ENCODE measurements at places on chromosomes 4 and X. TPM values are rescaled to one million over a fixed set of nuclear protein-coding genes. Genes with fewer than 3 reads are reported as not detected.

The OCIAD2 gene
- polyA plus RNA-seq = 235 TPM

GRCh38 chrX:136086521-136086920 is 60.8 kb upstream of the FHL1 start:
- no peak overlapping the region for H3K4me3 ChIP-seq
- no peak overlapping the region for H3K27ac ChIP-seq
- H3K27me3 ChIP-seq = no peaks in the 10 kb centered on the region
- no peaks in the 10 kb centered on the region for H3K4me1 ChIP-seq
- H3K36me3 ChIP-seq = no peaks in the 10 kb centered on the region

DNA sequence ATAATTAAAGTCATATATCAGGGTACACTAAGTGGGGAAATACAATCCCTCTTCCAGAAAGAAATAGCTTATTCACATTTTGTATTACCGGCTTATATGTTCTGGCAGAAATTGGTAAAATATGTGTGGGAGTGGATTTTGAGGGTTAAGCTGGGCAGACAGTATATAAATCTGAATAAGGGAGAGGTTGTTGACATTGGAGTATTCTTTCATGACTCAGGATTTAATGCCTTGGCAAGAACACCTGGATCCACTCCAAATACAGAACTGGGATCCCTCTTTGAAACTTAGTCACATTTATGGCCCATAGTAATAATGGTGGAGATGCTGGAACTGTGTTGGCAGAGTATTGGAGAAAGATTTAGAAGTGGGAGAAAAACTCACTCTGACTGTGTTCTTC is 54.3 kb upstream of the TET2 start:
- no peaks in the 10 kb centered on the region for H3K27me3 ChIP-seq
- no peaks in the 10 kb centered on the region for H3K4me1 ChIP-seq
- H3K36me3 ChIP-seq = no peaks in the 10 kb centered on the region
- no peak for DNase-seq
- no peak overlapping the region for H3K4me3 ChIP-seq

GRCh38 chr4:20217951-20218350 is 33.8 kb upstream of the SLIT2 start:
- no peak overlapping the region for H3K27ac ChIP-seq
- H3K27me3 ChIP-seq = no peaks in the 10 kb centered on the region
- no peak overlapping the region for H3K4me3 ChIP-seq
- H3K4me1 ChIP-seq = no peaks in the 10 kb centered on the region

DNA sequence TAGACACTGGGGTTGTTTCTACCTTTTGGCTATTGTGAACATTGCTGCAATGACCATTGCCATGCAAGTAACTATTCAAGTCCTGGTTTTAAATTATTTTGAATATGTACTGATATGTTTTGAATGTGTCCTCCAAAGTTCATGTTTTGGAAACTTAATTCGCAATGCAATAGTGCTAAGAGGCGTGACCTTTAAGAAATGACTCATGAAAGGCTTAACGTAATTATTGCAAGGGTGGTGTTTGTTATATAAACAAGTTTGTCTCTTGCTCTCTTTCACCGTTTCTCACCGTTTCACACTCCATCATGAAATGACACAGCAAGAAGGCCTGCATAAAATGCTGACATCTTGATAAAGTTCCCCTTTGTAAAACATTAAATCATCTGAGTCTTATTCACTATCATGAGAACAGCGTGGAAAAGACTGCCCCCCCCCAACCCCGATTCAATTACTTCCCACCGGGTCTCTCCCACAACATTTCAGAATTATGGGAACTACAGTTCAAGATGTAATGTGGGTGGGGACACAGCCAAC is 506.9 kb upstream of the FAM47C start:
- no peaks in the 10 kb centered on the region for H3K4me1 ChIP-seq
- DNase-seq = no peak
- no peaks in the 10 kb centered on the region for H3K36me3 ChIP-seq
- H3K27me3 ChIP-seq = no peaks in the 10 kb centered on the region

GRCh38 chr4:74092957-74093356 is 6.0 kb downstream of the CXCL2 start:
- no peaks in the 10 kb centered on the region for H3K4me1 ChIP-seq
- no peak for DNase-seq
- no peak overlapping the region for H3K27ac ChIP-seq

DNA sequence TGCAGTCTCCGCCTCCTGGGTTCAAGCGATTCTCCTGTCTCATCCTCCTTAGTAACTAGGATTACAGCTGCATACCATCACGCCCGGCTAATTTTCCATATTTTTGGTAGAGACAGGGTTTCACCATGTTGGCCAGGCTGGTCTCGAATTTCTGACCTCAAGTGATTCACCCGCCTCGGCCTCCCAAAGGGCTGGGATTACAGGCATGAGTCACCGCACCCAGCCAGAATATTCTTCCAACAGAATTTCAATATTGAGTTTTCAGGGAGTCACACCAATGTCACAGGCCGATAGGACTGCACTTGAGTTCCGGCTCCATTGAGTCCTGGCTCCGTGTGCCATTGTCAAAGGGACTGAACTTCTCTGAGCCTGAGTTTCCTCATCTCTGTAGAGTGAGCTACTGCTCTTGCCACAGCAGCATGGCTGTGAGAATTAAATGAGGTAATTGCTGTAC is 82.9 kb downstream of the CLCN4 start:
- H3K4me3 ChIP-seq = no peak overlapping the region
- DNase-seq = no peak
- H3K27ac ChIP-seq = no peak overlapping the region

The DOCK11 gene
- 39.3 TPM for polyA plus RNA-seq

The FGB gene
- not detected for polyA plus RNA-seq

DNA sequence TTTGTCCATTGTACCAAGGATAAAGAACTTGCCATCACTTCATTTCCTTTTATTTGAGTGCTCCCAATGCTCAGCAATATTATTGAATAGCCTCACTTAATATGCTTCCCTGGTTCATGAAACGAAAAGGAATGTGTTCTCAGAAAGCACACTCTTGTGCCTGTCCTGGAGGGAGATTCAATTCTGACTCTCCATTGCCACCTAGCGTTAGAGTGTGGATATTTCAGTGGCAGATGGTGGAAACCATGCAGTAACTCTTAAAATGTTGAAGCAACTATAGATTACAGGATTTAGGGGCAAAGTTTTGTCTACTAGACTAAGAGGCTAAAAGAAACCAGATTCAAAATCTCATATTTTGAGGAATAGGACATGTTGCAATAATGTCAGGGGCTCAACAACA is 36.0 kb downstream of the GAB3 start:
- H3K4me1 ChIP-seq = no peaks in the 10 kb centered on the region
- no peaks in the 10 kb centered on the region for H3K27me3 ChIP-seq
- DNase-seq = peak; percentile 63
- no peaks in the 10 kb centered on the region for H3K36me3 ChIP-seq

DNA sequence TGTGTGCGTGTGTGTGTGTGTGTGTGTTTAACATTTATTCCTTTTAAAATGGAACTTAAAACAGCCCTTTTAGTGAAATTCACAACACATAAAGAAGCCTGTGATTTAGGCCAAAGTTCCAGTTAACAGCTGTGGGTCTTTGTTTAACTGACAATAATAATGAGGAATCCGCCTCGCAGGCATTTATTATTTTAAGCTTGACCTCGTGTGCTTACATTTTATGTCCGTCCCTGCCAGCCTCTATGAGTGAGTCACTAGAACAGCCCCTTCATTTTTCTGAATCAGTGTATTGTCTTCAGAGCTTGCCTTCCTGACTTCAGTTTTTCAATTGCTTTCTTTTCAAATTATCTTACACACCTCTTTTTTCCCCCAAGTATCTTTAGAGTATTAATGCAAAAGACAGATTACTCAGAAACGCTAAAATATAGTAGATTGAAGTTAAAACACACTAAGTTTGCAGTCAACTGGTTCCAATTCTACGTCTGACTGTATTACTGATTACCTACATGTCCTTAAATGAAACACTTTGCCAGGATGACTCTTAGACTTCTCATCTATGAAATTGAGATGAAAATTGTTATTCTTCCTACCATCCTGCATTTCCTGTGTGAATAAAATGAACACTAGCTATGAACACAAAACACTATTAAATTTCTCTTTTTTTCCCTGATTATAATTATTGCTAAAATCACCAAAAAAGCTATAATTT is 319.6 kb upstream of the HS3ST1 start:
- no peak overlapping the region for H3K4me3 ChIP-seq
- no peaks in the 10 kb centered on the region for H3K27me3 ChIP-seq
- DNase-seq = no peak
- H3K4me1 ChIP-seq = no peaks in the 10 kb centered on the region
- no peak overlapping the region for H3K27ac ChIP-seq

- no peaks in the 10 kb centered on the region for H3K4me1 ChIP-seq
- no peak for DNase-seq
- H3K27me3 ChIP-seq = no peaks in the 10 kb centered on the region
- H3K36me3 ChIP-seq = no peaks in the 10 kb centered on the region
- H3K27ac ChIP-seq = no peak overlapping the region
These were observed 449.4 kb upstream of the HTR2C start for GRCh38 chrX:114134465-114134864.

DNA sequence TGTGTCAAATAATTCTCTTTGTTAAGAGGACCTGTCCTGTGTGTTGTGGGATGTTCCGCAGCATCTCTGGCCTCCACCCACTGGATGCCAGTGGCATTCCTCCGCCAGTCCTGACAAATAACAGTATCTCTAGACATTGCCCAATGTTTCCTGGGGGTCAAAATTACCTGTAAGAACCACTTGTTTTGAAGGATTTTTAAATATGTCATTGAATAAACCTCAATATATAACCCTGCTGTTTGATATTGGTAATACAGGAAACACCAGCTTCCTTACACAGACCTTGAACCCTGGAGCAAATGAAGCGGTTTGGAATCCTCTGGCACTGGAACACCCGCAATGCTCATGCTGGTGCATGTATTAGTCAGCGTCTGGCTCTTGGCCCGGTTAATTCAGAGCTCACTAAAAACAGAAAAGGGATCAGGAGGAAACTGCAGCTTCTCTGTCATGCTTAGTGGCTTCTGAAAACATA is 101.3 kb downstream of the TBL1X start:
- peak overlapping the region; percentile 23 for H3K27ac ChIP-seq
- H3K36me3 ChIP-seq = no peaks in the 10 kb centered on the region
- no peak overlapping the region for H3K4me3 ChIP-seq
- H3K27me3 ChIP-seq = no peaks in the 10 kb centered on the region
- H3K4me1 ChIP-seq = peaks cover 4% of the 10 kb centered on the region
- no peak for DNase-seq

- no peaks in the 10 kb centered on the region for H3K27me3 ChIP-seq
- H3K27ac ChIP-seq = peak overlapping the region; percentile 93
- H3K36me3 ChIP-seq = no peaks in the 10 kb centered on the region
- peaks cover 10% of the 10 kb centered on the region for H3K4me1 ChIP-seq
- no peak overlapping the region for H3K4me3 ChIP-seq
- DNase-seq = peak; percentile 23
These were observed 2.9 kb downstream of the CLOCK start for GRCh38 chr4:55543858-55544257.

DNA sequence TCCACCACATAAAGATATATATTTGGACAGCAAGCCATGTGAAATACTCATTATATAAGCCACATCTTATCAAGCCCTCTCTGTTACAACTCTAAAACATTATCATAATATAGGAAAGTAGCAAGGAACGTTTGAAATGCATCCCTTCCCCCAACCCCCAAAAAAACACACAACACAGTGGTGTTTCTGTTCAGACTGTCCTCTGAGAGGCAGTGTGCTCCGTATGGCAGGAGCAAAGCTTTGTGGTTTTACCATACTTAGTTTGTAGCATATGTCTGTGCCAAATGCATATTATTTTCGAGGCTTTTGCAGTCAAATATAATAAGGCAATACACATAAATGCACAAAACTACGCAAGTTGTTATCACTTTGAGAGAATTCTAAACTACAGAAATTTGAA is 194.2 kb downstream of the RAPGEF2 start:
- no peak for DNase-seq
- H3K4me1 ChIP-seq = peaks cover 2% of the 10 kb centered on the region
- H3K27ac ChIP-seq = no peak overlapping the region

- H3K4me3 ChIP-seq = no peak overlapping the region
- H3K36me3 ChIP-seq = no peaks in the 10 kb centered on the region
- no peak overlapping the region for H3K27ac ChIP-seq
- H3K27me3 ChIP-seq = no peaks in the 10 kb centered on the region
- H3K4me1 ChIP-seq = no peaks in the 10 kb centered on the region
These were observed 256.5 kb upstream of the FAT1 start for GRCh38 chr4:186979961-186980745.

DNA sequence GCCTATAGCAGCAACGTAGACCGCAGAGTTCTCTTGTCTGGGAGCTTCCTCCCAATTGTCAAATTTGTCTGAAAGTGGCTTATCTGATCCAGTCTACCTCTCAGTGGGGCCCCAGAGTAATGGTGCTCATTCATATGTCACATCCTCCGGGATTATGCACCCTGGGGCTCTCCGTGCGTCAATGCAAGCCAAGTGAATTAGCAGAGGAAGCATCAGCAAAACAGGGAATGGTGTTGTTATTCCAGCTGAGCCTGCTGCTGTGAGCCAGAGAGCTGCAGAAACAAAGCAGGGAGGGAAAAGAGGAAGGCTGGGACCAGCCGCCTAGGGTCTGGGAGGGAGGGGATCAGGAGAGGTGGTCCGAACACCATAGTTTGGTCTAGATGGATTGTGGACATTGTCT is 95.2 kb downstream of the CLNK start:
- H3K4me1 ChIP-seq = no peaks in the 10 kb centered on the region
- no peak overlapping the region for H3K4me3 ChIP-seq
- no peak overlapping the region for H3K27ac ChIP-seq
- H3K27me3 ChIP-seq = no peaks in the 10 kb centered on the region
- DNase-seq = no peak

The ASMT gene
- polyA plus RNA-seq = not detected

GRCh38 chr4:90641861-90642599 is 514.8 kb downstream of the CCSER1 start:
- no peak overlapping the region for H3K4me3 ChIP-seq
- H3K27me3 ChIP-seq = no peaks in the 10 kb centered on the region
- H3K4me1 ChIP-seq = no peaks in the 10 kb centered on the region
- H3K36me3 ChIP-seq = no peaks in the 10 kb centered on the region
- no peak for DNase-seq

The MPC1L gene
- polyA plus RNA-seq = not detected

GRCh38 chrX:147788641-147789350 is 122.9 kb upstream of the FMR1 start:
- no peak overlapping the region for H3K27ac ChIP-seq
- no peak overlapping the region for H3K4me3 ChIP-seq
- H3K27me3 ChIP-seq = no peaks in the 10 kb centered on the region

DNA sequence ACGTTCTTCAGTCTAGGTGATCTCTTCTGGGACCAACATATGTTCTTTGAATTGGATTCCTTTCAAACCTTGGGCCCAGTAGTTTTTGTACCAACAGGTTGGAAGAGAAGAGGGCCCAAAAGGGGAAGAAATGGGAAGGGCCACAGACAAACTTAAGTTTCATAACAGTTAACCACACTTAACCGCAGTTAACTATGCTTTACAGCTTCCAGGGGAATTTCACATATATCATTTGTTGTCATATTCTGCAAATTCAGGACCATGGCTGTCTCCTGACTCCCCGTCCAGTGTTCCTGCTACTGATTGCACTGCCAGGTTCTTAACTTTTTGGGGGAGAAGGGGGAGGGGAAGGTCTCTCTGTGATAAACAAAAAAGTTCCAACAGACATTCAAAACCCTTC is 34.6 kb downstream of the RTL5 start:
- no peak overlapping the region for H3K27ac ChIP-seq
- no peaks in the 10 kb centered on the region for H3K4me1 ChIP-seq
- no peak overlapping the region for H3K4me3 ChIP-seq
- no peaks in the 10 kb centered on the region for H3K27me3 ChIP-seq

Measured in SK-N-SH (cell line).